T follicular helper cell (primary cell): ENCODE measurements at places on chromosomes 16 and 17.

DNA sequence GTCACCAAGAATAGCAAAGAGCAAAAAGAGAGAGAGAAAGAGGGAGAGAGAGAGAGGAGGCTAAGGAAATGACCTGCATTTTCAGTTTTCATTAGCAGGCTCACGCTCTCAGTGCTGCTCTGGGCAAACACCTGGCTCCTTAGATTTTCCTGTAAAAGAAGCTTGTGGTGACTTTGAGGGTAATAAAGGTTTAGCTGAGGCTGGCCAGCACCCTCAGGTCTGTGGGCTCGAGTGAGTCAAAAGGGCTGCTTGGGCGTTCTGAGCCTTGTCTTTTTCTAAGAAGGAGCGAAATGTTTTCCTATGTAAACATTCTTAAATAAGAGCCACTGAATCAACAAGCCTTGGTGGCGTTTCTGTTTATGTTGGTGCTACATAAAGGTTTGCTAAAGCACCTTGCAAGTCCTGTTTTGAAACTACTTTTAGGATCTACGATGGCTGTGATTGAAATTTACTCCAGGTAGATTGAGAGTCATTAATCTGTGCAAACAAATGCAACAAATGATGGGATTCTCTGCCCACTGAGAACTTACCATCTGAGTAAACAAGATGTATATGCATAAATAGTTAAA, 38.8 kb downstream of the SHISA6 start:
- DNase-seq = no peak

- no peak for DNase-seq
Observed at GRCh38 chr16:20612551-20613480, 36.6 kb upstream of the ACSM2B start.

GRCh38 chr17:68296217-68297191, 5.2 kb downstream of the ARSG start:
- DNase-seq = peak; percentile 63

DNA sequence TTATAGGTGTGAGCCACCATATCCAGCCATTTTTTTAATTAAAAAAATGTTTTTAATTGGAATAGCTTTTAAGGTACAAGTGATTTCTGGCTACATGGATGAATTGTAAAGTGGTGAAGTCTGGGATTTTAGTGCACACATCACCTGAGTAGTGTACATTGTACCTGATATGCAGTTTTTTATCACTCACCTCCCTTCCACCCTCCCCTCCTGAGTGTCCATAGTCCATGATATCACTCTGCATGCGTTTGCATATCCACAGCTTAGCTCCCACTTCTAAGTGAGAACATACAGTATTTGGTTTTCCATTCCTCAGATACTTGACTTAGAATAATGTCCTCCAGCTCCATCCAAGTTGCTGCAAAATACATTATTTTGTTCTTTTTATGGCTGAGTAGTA, 13.4 kb upstream of the CRYBA1 start:
- no peak for DNase-seq

DNA sequence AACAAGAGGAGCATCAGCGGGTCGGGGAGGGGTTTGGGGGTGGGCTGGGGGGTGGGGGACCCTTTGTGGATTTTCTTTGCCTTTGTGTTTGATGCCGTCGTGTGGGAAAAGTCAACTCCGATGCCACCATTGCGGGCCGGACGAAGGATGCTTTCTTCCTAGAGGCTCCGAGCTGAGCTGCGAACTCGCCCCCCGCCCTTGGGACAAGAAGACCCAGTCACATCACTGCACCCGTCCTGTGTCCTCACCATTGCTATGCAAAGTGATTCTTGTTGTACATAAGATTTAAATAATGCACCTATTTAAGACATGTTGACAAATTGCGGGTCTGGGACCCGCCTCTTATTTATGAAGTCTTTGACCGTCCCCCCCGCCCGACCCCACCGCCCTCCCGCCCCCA, 69.0 kb upstream of the PLCG2 start:
- no peak for DNase-seq

GRCh38 chr16:85072947-85073346, 39.3 kb downstream of the CIBAR2 start:
- DNase-seq = no peak

GRCh38 chr16:78506367-78507193, 407.1 kb downstream of the WWOX start:
- DNase-seq = no peak
